ENCODE measurements at places on chromosomes 6 and 20.

GRCh38 chr20:47150403-47151152 is 205.9 kb downstream of the ZMYND8 start:
- no peak for DNase-seq

GRCh38 chr6:84123186-84123585 is 89.6 kb downstream of the MRAP2 start:
- DNase-seq = no peak

GRCh38 chr6:25175196-25175595 is 104.0 kb upstream of the CARMIL1 start:
- DNase-seq = no peak

- DNase-seq = no peak
Observed at GRCh38 chr20:38934530-38934929, 8.3 kb downstream of the FAM83D start.

DNA sequence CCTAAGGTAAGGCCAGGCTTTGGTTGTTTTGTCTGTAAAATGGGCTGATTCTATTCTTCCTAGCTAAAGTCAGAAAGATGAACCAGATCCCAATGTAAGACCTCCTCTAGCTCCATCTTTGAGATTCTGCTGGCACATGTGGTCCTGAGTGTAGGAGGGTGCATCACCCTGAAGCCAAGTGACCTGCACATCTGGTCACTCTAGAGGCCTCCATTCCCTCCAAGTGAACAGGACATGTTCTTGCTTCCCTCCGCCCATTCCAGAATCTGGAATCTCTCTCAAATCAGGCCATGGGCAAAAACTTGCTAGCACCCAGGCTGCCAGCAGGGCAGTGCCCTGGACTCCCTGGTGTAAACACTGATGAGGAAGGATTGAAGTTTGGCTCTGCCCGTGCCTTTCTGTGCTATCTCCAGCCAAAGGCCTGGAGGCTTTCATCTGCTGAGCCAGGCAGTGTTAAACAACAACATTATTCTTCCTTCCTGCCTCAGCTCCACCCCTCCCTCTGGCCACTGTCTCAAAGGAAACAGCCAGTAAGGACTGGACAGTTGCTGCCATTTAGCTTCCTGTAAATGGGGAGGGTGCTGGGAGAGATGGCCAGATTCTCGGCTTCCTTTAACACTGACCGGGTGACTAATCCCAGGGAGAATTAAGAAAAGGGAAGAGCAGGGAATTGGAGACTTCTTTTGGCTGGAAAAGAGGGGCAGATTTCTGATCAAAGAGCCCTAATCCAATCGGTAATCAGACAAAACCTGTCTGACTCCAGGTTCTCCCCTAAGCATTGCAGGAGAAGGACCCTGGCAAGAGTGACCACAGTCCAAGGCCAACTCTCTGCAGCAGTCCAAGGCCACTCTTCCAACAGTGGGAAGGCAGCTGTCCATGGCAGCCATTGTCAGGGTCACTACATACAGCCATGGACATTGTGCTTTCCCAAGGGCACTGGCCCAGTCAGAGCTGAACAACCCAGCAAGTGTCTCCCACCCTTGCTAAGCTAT is 19.5 kb upstream of the ADGRF1 start:
- DNase-seq = no peak

DNA sequence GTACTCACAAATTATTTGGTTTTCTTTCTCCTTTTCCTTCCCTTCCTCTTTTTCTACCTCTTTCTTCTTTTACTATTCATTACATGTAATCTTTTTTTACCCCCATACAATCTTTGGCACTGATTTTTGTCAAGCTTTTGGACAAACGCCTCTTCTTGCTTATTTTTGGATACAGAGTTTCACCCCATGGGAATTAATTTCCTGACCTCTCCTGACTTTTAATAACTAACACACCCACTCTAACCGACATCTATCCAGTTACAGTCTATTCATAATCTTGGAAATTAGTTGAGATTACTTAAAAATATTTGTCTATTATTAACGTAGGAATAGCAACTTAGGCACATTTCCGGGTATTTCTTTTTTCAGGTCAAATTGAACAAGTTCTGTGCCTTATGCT is 101.2 kb downstream of the HDGFL1 start:
- DNase-seq = no peak

GRCh38 chr6:13395272-13396237 is 67.2 kb upstream of the TBC1D7 start:
- no peak for DNase-seq

DNA sequence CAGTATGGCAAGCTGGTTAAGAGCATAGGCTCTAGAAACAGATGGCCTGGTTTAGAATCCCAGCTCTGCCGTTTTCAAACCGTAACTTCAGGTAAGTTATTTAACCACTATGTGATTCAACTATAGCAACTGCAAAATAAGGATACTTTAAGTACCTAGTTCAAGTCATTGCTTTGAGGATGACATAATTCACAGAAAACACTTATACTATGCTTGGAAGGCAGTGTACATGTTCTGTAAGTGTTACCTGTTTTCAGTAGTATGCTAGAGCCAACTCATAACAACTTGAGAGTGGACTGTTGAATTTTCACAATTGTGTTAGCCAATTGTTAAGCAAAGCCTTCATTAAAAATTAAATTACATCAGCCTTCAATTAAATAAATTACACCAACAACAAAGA is 134.8 kb upstream of the BEND6 start:
- DNase-seq = no peak

- DNase-seq = no peak
Observed at GRCh38 chr6:34970957-34971356, 81.9 kb downstream of the ANKS1A start.

- no peak for DNase-seq
Observed at GRCh38 chr6:50555982-50556381, 157.3 kb upstream of the TFAP2D start.

- no peak for DNase-seq
Observed at GRCh38 chr20:54127855-54128574, 45.8 kb downstream of the CYP24A1 start.

DNA sequence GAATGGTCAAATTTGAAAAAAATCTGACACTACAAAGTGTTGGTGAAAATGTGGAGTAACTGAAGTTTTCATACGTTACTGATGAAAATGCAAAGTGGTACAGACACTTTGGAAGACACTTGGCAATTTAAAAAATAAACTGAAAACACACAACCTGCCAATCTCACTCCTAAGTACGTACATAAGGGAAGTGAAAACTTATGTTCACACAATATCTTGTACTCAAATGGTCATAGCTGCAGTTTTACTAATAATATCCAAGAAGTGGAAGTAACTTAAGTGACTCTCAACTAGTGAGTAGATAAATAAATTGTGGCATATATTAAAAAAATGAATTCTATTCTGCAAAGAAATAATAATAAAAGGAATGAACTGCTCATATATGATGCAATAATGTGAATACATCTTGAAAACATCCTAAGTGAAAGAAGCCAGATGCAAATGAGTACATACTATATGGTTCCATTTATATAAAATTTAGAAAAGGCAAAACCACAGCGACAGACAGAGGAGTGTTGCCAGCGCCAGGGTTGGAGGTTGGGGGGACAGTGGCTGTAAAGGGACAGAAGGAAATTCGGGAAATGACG is 198.2 kb downstream of the ERMARD start:
- DNase-seq = no peak

DNA sequence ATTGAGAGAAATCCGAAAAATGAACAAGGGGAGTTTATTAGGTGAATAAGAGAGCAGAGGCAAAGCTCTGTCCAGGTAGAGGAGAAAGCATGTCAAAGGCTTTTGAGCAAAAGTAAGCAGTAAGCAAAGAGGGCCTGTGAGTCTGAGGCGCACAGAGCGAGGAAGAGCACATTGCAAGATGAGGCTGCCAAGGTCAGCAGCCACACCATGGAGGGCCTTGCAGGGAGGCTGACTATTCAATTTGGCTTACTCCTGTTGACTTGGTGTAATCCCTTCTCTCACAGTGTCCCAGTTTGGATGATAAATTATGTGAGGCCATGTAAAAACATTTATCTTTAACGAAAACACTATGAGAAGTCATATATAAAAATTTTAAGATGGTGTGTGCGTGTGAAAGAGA is 32.4 kb downstream of the SESN1 start:
- no peak for DNase-seq

- no peak for DNase-seq
Observed at GRCh38 chr6:166589337-166589731, 2.9 kb upstream of the RAMACL start.

DNA sequence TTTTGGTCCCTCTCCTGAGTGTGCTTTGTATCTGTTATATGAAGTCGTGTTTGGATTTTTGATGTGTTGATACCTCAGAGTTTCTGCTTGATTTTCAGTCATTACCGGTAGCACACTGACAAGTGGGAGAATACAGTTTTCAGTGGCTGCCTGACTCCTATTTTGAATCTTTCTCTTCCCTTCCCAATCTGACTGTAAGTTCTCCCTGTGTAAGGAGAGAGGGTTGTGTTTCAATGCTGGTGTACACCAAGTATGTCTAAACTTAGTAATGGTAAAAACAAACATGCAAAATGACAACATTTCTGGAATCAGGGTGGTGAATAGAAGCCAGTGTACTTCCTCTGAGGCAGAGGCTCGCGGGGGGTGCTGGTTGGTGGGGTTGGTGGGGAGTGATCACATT is 103.4 kb downstream of the HIVEP1 start:
- DNase-seq = no peak

DNA sequence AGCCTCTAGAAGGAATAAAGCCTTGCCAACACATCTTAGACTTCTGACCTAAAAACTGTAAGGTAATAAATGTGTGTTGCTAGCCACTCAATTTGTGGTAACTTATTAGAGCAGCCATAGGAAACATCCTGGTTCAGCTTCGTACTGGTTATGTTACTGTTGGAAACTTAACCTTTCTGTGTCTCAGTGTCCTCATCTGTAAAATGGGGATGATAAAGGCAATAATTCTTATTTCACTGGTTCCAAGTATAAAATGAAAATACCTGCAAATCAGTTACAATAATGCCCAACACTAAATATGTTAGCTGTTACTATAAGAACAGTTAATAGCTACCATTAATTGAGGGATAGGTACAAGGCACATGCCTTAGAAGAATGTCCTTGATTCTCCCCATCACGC is 14.3 kb upstream of the RBPJL start:
- no peak for DNase-seq
